ENCODE measurements at places on chromosomes 1 and 21. TPM values are rescaled to one million over a fixed set of nuclear protein-coding genes. Genes with fewer than 3 reads are reported as not detected.

DNA sequence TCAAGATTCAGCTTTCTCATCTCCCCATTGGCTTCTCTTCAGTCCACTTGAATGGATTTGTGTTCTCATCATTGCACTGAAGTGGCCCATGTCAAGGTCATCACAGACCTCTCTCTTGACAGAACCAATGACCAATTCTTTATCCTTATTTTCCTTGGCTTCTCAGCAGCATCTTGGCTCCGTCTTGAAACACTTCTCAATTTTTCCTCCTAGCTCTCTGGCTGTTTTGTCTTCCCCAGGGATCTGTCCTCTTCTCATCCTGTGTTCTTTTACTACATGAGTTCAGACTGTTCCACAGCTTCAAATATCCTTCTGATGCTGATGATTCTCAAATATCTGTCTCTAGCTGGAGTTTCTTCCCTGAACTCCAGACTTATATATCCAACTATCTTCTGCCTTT lies 78.6 kb downstream of the COLGALT2 start:
- DNase-seq, result no peak

DRAXIN gene
- total RNA-seq, result 0.10 TPM

DNA sequence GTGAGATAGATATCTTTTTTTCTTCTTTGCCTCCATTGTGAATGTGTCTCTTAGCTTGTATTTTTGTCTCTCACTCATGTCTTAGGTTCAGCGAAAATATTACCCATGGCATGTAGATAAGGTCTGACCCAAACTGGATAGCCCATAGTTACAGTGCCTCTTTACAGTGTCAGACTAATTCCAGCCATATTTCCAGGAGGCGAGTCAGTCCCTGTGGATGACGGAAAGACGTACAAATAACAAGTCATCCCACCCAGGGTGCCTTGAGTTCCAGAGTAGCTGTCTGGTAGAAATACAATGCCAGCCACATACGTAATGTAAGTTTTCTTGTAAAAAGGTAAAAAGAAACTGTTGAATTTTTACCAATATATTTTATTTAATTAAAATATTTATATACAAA lies 157.3 kb downstream of the ZNF281 start:
- DNase-seq, result no peak

DNA sequence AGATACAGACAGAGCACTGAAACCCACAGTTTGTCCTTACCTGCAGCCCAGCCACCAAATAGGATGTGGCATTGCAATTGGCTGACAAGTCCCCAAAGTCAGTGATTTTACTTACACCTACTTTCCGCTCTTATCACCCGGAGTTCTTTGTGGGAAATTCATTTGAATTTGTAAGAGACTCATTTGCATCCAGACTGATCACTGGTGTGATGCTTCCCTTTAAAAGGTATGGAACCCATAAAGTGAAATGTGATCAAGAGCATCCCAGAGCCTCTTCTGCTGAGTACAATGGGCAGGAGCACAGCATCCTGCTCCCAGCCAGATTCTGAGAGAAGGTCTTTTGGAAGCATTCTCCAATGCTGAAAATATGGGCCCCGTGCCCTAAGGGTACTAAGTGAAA lies 161.4 kb downstream of the DAB1 start:
- DNase-seq, result no peak

ACOT11 gene
- 0.35 TPM for total RNA-seq

DNA sequence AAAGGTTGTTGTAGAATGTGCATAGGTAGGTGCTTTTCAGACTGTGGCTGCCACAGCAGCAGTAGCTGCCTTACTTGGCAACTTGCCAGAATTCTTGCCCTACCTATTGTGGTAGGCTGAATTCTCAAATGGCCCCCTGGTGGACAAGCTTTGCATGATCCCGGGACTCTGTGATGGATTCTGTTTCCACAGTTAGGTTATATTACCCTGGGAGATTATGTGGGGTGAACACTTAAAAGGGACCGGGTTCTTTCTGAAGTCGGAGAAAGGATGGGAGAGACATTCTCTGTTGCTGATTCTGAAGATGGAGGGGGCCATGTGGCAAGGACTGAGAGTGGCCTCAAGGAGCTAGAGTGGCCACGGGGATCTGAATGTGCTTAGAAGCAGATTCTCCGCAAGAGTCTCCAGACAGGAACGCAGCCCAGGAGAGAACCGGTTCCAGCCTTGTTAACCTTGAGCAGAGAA lies 32.1 kb upstream of the KCNE1 start:
- no peak for DNase-seq

ZNF593OS gene
- not detected for total RNA-seq

DNA sequence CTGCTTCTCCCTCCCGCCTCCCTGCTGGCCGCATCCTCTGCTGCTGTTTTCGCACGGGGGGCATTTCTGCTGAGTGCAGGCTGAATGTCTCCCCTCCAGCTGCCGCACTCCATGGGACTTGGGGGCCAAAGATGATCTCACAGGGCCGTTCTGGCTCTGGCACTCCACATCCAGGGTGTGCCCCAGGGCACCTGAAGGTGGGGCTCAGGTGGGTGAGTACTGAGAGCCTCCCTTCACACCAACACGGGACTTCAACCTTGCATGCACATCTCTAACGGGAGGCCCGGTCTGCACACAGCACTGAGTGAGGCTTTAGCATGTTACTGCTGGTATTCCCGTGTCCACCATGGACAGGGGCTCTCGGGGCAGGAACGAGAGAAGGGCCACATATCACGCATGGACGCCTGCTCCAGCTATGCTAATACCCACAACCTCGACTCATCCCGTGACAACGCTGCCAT lies 88.9 kb downstream of the DMRTB1 start:
- DNase-seq, result no peak

DNA sequence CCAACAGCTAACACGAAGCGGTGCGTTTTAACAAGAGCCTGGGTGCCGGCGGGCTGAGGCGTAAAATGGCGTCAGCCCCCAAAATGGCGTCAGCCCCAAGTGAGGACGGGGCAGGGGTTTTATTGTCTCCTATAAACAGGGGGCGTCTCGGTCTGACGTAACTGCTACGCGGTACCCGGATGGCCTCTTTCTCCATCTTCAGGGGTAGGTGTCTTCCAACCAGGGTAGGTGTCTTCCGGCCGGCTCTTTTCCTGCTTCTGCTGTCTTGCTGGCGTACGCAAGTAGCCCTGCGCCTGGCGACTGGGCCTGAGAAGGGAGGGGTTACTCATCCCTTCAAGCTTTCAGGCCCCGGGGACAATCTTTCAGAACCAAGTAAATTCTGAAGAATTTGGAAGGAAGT lies 45.3 kb downstream of the LGR6 start:
- no peak for DNase-seq

SLC9A1 gene
- total RNA-seq, result 34.2 TPM
